Amygdala (tissue), 56 donors: ENCODE measurements at places on chromosomes 6 and 20.

DNA sequence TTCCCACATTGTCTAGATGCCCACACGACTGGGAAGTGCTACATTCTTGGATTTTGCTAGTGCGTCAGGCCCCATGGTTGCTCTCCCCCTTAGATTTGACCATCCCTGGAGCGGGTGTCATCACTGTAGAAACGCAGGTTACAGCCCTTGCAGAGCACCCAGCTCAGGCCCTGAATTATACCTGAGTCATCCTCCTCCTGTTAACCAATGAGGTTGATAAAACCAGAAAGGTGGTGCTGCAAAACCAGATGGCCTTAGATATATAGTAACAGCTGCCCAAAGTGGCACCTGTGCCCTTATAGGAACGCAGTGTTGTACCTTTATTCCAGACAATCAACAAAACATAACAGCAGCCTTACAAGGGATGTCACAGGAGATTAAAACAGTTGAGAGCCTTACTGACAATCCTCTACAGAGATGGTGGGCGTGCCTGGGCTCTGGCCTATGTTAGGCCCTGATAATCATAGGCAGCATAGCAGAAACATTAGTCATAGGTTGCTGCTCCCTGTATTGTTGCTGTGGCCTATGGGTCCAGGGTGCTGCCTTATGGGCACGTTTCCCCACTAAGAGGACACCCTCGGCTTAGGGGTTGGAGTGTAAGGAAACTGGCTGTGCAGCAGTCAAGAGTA lies 33.6 kb upstream of the HSF2 start:
- DNase-seq, result no peak

- no peak for DNase-seq
Observed at GRCh38 chr20:18041462-18041861, 16.3 kb downstream of the OVOL2 start.

DNA sequence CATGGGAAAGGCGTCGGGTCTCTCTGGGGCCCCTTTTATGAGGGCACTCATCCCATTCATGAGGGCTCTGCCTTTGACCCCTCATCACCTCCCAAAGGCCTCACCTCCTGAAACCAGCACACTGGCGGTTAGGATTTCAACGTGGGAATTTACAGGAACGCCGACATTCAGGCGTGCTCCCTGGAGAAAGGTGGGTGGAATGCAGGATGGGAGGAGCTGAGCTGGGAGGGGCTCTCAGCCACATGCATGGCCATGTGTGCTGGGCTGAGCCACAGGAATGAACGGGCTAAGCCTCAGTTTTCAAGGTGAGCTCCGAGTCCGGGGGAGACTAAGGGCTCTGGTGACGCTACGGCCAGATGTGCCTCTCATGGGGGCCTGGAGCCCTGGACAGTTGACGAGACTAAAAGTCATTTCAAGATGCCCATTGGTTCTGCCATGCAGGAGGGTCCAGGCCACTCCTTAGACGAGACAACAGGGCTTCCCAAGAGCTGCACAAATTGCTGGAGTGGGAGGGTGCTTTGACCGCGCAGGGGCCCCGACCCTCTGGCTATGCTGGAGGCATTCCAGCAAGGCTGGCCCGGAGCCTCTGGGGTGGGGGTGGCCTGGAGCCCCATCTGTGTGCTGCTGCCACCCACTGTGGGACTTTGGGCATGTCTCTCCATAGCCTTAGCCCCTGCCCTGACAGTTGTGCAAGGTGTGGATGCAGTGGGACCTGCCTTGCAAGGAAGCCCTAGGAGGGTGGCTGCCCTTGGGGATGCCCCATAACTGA lies 3.8 kb upstream of the ARFGAP1 start:
- DNase-seq, result no peak

- DNase-seq, result no peak
Observed at GRCh38 chr20:60632391-60633262, 619.4 kb upstream of the CDH4 start.

GRCh38 chr20:11901127-11901526 lies 16.6 kb upstream of the BTBD3 start:
- DNase-seq, result no peak

- DNase-seq, result no peak
Observed at GRCh38 chr20:56418385-56418861, 6.4 kb downstream of the CASS4 start.
